ENCODE measurements at places on chromosomes 5 and 9.
A peak's percentile ranks its signal among the peaks of the same experiment; 100 is the strongest.

GRCh38 chr5:83785176-83785668 lies 64.6 kb upstream of the HAPLN1 start:
- DNase-seq: no peak

GRCh38 chr5:1262381-1262780 lies 32.5 kb downstream of the TERT start:
- no peak for DNase-seq

- no peak for DNase-seq
Measured at GRCh38 chr5:34622098-34622400, 34.1 kb upstream of the RAI14 start.

GRCh38 chr5:96933764-96934707 lies 1.8 kb upstream of the LNPEP start:
- DNase-seq: no peak

- no peak for DNase-seq
Measured at GRCh38 chr5:6590581-6590980, 42.3 kb downstream of the NSUN2 start.

- DNase-seq: no peak
Measured at GRCh38 chr9:38671748-38672147, 48.2 kb downstream of the FAM240B start.

DNA sequence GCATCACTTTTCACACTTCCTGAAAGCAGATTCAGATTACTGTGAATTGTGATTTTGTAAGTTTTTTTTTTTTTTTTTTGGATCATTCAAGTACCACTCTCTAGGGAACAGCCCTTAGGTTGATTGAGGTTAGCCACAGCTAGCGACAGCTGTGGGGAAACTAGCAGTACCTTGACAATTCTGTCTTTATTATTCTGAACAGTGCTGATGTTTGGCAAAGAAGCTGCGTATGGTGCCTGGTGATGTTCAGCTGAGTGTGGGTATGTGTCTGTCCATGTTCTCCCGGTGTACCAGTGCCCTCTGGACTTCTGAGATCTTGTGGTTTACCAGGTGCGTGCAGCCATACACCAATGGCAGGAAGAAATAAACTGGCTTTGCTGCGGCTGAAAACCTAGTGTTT lies 117.3 kb upstream of the PLPPR1 start:
- no peak for DNase-seq

DNA sequence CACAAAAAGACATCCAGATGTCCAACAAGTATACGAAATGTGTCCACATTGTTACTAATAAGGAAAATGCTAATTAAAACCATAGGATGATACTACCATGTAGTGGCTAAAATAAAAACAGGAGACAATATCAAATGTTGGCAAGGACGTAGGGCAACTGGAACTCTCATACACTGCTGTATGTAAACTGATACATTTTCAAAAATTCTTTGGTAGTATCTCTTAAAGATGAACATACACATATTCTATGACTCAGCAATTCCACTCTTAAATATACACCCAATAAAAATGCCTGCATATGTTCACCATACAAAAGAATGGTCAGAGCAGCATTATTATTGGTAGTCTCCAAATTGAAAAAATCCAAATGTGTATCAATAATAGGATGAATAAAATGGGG lies 2.9 kb upstream of the CCDC180 start:
- DNase-seq: no peak

DNA sequence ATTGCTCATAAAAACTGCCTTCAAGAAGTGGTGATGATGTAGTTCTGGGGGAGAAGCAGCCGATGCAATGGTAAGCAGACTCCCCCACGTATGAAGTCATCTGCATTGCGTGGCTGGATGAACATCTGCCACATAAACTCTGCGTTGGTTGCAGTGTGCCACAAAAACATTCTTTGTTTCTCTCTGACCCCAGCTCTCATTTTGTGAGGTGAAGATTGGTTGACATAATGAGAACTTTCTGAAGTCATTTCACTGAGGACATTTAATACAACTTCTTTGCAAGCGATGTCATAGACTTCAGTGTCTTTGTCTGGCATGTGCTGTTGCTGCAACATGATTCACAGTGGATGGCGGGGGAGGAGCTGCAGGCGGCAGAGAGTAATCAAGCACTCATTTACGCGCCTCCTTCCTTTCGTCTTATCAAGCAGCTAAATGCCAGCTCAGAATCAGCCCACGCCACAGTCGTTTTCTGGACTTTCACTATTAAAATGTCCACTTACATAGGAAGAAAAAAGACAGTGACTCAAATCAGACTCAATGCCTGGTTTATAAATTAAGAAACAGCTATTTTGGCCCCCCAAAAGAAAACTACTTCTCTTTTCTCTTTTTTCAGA lies 91.5 kb upstream of the NFIL3 start:
- peak; percentile 75 for DNase-seq

- peak; percentile 45 for DNase-seq
Measured at GRCh38 chr9:12702160-12702758, 9.1 kb downstream of the TYRP1 start.

DNA sequence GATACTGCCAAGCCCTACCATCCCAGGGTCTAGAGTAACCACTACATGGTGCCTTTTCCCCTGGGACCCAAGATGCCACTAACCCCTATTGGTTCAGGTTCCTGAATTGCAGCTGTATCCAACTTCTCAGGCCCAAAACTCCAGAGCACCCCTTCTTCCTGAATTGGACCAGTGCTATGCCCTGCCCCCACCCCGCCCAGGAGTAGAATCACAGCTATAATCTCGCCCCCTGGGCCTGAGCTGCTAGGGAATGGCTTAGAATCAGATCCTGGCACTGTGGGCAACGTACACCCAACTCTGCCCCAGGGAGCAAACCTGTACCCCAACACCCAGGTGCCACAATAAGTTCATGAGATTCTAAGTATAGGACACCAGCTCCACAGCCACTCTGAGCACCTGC lies 206.3 kb downstream of the CACNA1B start:
- DNase-seq: no peak

DNA sequence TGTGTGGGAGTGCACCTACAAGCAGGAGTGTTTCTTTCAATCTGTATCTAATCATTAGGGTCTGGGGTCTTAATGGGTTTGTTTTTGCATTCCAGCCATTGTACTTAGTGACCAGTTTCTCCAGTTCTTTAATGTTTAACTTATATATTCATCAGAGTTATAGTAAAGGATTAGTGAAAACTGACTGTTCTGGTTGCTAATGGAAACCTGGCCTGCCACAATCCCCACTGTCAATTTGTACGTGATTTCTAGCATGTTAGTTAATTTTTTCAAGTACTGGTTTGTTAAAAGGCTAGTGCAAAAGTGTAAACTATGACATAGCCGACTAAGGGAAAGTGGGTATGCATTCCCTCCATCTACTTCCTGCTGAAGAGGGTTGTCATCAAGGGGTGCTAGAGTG lies 276.1 kb downstream of the HTR1A start:
- DNase-seq: no peak

DNA sequence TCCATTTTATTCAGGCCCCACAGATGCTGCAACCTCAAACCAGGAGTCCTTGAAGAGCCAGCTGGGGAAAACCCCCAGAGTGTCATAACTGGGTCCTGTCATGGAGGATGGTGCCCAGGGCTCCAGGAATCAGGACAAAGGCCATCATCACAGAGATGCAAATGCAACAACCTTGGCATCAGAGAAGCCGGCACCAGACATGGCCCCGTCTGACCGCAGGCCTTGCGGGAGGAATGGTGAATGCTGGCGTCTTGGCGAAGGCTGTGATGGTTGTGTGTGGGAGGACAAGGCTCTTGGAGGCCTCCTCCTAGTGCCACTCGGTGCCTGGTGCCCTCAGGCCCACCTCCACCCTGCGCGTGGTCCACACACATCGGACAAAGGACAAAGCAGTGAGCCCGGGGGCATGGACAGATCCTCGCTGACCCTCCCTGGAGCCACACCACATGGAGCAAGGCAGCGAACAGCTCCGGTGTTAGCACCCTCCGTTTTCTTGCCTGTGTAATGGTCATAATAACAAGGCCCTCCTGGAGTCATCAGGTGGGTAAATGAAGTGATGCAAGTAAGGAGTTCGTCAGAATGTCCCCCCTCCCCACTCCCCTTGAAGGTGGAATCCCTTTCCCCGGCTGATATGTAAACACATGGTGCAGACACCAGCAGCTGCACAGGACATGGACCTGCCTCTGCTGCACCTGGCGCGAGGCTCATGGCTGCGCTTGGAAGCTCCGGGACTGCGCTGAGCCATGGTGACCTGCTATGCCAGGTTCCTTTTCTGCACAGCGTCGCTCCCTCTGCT lies 380.7 kb downstream of the IRX2 start:
- no peak for DNase-seq

GRCh38 chr5:32044939-32045338 lies 129.2 kb downstream of the GOLPH3 start:
- DNase-seq: peak; percentile 38

GRCh38 chr9:96868709-96869108 lies 14.4 kb upstream of the ZNF782 start:
- DNase-seq: no peak

GRCh38 chr5:128572051-128572929 lies 34.2 kb upstream of the FBN2 start:
- DNase-seq: no peak

DNA sequence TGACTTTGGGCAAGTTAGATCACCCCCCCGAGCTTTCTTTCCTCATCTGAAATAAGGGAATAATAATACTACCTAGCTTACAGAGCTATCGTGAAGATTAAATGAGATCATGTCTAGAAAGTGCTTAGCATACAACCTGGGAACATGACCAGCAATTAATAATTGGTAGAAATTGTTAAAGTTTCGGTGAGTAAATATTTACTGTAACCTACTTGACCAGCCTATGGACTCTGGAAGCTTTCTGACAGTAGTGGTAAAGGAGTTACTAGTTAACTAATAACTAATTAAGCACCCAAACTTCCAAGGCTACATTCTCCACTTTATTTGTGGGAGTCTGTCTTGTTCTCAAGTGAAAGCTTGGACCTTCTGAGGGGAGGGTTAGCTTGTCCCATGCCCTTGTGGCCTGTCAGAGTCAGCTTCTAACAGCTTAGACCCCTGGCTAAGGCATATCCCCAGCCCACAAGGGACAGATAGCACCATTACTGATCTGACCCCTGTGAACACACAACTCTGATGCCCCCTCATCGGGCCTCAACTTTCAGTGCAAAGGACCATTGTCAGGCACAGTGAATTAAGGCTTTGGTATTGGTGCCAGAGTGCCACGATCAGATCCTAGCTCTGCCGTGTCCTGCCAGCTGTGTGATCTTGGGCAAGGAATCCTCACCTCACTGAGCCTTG lies 58.7 kb upstream of the SAP30L start:
- no peak for DNase-seq

DNA sequence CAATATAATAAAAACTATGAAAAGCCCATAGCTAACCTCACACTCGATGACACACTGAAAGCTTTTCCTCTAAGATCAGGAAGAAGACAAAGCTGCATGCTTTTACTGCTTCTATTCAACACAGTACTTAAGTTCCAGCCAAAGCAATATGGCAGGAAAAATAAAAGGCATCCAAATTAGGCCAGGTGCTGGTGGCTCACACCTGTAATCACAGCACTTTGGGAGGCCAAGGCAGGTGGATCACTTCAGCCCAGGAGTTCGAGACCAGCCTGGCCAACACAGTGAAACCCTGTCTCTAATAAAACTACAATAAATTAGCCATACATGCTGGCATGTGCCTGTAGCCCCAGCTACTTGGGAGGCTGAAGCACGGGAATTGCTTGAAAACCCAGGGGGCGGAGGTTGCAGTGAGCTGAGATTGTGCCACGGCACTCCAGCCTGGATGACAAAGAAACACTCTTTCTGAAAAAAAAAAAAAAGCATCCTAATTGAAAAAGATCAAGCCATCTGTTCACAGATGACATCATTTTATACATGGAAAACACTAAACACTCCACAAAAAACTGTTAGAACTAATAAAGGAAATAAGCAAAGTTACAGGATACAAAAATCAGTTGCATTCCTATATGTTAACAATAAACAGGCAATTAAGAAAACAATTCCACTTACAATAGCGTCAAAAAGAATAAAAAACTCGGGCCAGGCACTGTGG lies 17.9 kb downstream of the ZFR start:
- no peak for DNase-seq

DNA sequence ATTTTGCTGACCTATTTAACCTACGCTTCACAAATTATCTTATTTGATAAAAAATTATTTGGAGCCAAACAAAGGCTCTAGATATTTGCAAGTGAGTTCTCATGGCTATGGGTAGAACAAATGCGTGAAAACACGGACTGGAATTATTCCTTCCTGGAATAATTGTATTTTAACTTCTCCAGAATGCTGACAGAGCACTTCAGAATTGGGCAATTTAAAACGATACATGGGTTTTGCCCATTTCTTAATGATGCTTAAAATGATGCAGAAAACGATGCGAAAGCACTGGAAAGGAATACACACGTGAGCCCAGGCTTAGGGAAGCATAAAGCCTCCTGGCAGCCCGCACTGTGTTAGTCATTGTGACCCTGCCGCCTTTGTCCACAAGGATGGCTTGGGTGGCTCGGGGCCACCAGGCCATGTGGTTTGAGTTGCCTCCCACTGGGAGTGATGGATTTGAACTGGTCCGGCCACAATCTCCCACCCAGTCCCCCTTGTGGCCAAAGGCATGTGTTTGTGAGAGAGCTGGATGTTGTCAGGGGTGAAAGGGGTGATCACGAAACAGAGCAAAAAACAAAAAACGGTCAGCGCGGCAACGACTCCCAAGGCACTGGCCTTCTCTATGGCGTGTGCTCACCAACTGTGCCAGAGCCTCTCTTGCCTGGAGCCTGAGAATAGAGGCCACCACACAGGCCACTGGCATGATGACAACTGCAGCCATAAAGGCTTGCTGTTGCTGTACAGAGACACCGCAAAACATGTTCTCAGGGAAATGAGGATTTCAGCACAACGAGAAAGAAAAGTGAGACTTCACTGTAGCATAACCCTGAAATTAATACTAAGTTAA lies 234.2 kb upstream of the ADAMTS16 start:
- no peak for DNase-seq

DNA sequence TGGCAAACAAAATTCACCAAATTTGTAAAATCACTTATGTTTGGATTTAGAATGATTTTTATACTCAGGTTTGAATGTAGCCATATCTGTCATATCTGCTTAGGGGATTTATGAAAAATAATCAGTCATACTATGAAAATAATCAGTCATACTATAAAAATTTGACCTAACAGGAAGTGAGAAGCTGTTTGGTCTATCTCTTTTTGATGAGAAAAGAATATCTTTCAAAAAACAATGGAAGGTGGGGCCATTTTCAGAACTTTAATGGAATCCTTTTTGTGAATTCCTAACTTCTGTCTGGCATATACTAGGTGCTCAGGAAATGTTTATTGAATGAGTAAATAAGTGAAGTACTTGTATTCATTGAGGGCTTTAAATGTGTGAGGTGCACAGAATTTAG lies 70.1 kb downstream of the CWC27 start:
- DNase-seq: no peak

GRCh38 chr9:35114840-35115628 lies 628 bp downstream of the ATOSB start:
- DNase-seq: peak; percentile 66

DNA sequence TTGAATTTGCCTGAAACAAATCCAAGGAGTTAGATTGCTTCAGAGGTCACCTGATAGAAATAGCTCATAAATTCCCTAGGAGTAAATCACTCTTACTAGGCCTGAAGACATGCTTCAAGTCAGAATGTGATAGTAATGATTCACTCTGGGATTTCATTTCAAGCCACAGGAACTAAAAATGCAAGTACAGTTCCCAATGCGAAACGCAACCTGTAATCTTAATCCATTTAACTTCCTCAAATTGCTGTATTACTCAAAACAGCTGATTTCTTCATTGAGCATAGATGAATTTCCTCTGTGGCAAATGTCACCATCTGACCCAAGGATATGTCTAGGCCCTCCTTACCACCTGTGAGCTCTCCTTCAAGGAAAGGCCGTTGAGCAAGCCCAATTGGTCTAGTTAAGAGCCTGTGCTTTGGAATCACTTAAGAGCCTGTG lies 32.1 kb upstream of the IL6ST start:
- no peak for DNase-seq

GRCh38 chr9:94754976-94755475 lies 28.5 kb downstream of the AOPEP start:
- DNase-seq: no peak
